ENCODE measurements at places on chromosomes 3 and 15.

- no peak for DNase-seq
Measured at GRCh38 chr3:132570016-132570415, 27.1 kb upstream of the ACKR4 start.

DNA sequence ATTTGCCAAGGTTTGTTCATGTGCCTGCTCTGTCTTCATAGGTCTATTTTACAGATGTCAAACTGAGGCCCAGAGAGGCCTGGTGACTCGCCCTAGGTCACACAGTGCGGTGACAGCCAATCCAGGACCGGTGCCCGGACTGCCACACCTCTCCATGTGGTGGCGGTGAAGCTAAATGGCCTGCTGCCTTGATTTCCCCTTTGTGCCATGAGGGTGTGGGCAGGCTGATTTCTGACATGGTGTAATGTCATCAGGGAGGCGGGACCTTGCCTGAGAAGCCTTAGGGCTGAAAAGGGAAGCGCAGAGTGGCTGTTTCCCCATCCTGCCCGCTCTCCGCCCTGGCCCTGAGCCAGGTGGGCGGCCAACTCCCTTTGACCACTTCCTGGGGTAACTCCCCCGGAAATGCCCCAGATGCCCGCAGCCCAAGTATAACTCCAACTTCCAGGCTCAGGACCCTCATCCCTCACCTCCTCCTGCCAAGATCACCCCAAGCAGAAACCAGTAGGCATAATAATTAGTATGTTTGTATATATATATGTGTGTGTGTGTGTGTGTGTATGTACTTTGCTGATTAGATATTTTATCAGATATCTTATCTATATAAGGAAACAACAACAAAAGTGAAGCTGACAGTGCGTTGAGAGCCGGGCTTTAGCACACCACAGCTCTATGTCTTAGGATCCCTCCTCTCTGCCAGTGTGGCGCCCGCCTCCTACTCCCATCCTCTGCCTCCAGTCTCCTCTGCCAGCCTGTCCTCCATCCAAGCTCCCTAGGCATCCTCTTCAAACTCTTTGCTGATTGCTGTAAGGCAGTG lies 63.9 kb downstream of the IQSEC1 start:
- DNase-seq, result no peak

- peak; percentile 32 for DNase-seq
Measured at GRCh38 chr3:107450254-107450893, 72.4 kb upstream of the BBX start.

GRCh38 chr3:149004622-149005021 lies 13.3 kb downstream of the GYG1 start:
- no peak for DNase-seq

DNA sequence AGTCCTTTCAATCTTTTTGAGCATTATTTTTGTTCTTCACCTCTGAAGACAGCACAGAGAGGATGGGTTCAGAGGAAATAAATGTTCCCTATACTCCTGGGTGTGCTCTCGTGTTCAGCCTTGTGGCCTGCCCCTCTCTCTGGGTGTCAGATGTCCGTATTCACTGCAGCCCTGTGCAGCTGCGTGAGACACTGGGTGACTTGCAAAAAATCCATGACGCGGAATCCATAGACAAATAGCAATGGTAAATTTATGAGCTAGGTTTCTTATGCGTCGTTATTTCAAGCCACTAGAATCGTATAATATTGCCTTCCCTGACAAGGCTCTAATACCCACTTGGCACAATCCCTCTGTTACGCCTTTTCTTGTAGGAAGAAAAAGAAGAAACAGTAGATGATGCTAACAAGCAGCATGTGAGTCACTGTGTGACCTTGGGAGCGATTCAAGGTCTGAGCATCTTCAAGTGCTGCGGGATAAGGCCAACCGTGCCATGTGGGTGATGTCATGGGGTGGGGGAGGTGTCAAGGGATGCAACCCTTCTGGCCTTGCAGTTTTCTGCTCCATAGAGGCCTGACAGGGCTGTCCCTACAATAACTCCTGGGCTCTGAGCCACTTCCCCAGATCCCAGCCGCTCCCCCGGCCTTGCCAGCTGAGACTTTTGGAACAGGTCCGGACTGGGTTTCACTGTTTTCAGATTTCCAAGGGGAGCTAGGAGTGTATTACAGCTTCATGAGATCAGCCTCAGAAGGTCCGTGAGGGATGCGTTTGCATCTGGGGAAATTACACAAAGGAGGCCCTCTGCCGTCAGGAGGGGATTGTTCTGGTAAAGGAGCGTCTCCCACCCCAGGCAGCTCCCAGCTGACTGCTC lies 47.6 kb upstream of the POMGNT2 start:
- DNase-seq, result no peak

- no peak for DNase-seq
Measured at GRCh38 chr3:127451321-127451720, 139.2 kb downstream of the TPRA1 start.

DNA sequence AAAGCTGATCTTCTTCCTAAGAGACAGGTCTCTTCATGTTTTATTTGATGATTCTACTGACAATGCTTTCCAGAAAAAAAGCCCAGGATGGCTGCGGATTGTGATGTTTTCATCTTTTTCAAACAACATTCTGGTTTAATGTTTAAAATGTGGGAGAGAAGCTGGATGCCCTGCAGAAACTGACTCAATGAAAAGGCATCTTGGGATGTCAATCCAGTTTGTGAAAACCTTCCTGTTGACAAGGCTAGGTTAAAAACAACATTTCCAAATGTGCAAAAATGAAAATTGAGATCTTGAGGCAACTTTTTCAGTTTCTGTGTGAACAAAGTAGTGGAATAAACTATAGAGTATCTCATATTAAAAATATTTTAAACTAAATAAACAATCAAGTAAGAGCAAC lies 156.0 kb upstream of the MRPL3 start:
- DNase-seq, result no peak

DNA sequence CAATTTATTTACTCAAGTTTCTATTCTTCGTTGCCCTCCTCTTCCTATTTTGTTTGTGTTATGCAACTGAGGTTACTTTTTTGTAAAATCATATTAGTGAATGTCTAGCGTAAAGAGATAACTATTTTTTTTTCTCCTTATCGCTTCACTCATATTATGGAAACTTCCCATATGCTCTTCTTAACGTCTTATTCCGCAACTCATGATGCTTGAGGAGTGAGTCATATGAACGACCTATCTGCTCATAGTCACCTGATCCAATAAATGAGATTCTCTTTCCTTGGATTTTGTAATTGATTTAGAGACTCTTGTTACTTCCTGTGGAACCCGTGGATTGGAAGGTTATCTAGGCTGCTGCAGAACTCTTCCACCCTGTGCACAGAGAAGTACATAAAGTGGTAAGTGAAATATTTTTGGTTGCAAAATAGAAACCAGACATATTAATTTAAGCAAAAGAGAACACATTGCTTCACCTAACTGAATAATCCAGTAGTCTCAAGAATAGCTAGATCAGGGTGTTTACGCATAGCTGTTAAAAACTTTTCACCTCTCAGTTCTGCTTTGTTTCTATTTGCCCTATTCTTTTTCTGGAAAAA lies 719.3 kb upstream of the SGO1 start:
- DNase-seq, result no peak

DNA sequence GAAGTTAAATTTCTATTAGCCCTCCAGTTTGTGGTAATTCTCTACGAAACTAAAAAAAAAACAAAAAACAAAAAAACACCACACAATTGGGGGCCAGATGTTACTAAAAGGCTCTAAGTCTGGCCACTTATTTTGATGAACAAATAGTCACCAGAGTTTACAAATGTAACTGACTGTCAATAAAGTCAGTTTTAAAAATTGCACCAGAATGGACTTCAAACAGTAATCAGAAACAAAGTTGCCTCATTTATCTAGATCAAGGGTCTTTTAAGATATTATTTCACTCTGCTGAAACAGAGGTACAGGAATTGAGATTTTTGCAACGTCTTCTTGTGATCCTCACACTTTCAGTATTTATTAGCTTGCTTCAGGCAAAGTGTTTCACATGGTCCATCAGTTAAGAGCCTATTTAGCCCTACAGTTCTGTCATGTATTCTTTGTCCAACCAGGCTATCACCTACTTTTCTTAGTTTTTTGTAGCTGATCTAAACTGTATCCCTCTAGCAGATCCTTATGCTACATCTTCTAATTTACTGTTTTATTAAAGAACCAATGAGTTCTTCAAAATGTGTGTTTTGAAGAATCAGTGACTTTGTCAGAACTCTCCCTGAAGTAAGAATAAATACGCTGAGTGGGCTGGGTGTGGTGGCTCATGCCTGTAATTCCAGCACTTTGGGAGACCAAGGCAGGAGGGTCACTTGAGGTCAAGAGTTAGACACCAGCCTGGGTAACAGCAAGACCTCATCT lies 74.7 kb downstream of the ANKRD28 start:
- DNase-seq, result no peak

GRCh38 chr3:69541711-69542088 lies 155.8 kb upstream of the FRMD4B start:
- no peak for DNase-seq

GRCh38 chr15:64355348-64355943 lies 527 bp downstream of the CSNK1G1 start:
- DNase-seq, result peak; percentile 70

DNA sequence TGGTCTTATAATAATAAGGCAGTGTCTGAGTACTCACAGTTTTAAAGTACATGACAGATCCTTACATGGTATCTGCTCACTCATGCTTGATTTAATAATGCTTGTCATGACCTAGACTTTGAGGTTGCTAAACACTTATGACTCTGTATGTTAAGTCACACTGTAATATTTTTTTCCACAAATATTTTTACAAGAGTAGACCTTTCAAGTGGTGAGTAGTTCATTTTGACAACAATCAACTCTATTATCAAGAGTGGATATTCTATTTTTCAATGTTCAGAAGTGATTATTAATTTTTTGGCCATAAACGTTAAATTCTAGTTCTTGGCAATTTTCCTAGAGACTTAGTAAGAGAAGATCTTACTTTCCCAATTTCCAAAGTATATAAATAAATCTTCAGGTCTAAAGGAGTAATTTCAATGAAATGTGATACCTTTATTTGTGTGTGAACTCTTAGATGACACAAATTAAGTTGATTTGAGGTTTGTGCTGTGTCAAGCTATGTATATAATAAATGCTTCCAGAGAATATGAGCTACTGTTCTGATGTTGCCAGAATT lies 104.5 kb downstream of the NLGN1 start:
- DNase-seq, result no peak

DNA sequence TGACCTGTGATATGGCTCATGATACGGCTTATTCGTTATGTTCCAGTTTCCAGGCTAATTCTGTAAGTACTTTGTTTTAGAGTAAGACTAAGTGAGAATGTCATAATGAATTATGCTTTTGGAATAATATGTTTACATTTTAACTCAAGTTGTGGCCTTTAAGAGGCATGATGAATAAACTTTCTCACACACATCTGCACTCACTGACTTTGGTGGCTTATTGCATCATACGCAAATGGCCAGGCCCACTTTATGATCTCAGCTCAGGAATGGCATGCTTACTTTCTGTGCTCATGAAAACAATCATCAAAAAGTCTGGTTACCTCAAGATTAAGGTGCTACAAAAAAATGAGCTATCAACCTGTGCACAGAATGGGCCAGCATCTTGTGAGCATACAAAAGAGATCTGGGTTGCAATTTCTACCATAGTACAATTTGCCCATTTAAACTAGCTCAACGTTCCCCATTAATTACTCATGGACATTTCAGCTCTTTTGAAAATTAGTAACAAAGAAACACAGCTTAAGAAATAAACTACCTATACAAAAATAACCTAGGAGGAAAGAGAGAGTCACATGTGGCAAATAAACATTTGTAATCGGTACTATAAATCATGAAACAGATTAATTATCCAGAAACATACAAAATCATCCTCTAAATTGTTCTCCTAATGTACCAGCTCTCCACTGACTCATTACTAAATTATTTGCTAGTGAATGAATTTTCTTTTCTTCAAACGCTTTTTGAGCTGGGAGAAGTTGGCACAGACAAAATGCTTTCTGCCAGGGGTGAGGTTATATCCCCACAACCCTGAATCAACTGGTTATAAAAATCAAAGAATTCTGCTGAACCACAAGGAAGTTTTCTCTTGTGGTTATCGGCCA lies 439.0 kb upstream of the ADAMTS9 start:
- no peak for DNase-seq

- DNase-seq, result no peak
Measured at GRCh38 chr15:94015324-94015723, 216.0 kb upstream of the MCTP2 start.
